ENCODE measurements at places on chromosomes 1 and 21.

GRCh38 chr1:88228114-88228513, 456.0 kb upstream of the PKN2 start:
- DNase-seq = no peak

DNA sequence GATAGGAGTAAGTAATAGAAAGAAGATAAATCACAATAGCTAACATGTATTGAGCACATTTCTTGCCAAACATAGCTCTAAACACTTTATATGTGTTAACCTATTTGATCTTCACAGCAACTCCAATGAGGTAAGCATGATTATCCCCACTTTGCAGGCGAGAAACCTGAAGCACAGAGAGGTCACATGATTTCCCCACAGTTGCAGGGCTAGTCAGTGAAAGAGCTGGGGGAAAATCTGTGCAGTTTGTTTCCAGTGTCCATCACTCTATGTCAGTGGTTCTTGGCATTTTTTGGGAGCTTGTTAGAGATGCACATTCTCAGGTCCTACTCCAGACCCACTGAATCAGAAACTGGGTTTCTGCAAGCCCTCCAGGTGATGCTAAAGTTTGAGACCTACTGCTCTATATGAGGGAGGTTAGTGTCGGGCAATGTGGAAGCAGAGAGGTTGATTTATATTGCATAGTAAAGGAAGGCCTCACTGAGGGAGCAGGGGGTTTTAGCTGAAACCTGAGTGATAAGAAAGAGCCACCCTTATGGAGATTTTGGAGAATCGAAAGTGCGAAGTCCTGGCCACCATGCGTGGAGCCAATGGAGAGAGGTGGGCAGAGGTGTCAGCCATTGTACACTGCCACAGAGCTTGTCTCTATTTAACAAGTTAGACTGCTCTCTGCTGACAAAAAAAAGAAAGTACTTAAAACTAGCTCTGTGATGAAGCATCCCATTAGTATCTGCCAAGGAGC, 20.9 kb downstream of the MCOLN3 start:
- DNase-seq = no peak

DNA sequence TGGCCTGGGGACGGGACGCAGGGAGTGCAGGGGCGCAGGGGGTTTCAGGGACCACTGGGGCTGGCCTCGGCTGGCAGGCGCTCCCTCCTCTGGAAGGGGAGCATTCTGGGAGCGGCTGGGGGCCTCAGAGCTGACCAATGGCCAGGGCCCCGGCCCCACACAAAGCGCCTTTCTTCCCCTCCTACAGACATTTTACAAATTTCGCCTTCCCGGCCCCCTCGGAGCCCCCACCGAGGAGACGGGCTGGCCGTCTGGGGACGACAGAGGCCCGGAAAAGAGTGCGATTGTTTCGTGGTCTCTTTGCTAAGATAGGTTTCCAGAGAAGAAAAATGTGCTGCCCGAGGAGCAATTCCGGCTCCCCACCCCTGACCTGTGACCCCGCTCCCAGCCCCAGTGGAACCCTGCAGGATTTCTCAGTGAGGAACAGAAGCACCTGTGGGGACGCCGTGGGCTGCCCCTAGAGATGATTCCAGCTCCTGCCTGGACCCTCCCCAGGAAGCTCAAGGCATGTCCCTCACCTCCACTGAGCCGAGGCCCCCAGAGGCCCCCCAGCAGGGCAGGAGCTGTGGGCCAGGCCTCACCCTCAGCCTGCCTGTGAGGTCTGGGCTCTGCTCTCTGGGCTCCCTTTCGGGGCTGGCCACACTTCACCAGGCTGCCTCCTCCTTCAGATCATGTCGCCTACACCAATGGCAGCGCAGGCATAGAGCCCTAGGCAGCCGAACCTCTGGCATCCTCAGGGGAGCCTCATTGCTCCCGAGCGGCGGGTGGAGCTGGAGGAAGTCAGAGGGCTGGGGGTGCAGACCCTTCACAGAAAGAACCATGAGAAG, 15.0 kb upstream of the PLEKHG5 start:
- DNase-seq = no peak

GRCh38 chr1:19400192-19400611, 85.1 kb downstream of the CAPZB start:
- no peak for DNase-seq

GRCh38 chr1:16927711-16928485, 6.2 kb downstream of the CROCC start:
- no peak for DNase-seq

- DNase-seq = no peak
These were observed 36.8 kb upstream of the ERRFI1 start for GRCh38 chr1:8062861-8063260.

DNA sequence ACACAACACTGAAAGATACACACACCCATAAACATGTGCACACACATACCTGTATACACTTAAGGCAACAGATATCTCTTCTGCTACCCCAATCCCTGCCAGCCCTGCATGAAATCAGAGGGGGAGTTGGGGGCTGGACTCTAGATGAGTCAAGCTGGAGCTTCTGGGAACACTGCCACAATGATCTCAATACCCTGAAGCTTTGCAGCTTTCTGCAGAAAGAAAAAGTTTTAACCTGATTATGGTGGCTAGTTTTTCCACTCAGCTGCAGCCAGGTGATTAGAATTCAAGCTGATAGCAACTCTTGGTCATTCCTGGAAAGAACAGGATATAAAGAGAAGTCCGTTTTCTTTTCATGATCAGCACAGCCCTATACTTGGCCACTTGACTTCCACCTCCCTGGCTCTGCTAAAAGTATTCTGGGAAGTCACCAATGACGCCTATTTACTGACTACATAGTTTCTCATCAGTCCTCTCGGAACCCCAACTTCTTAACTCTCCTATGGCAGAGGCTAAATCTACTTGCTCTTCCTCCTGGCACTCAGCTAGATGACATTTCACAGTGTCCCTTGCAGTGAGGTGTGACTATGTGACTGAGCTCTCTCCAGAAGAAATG, 20.7 kb upstream of the DNASE2B start:
- no peak for DNase-seq

GRCh38 chr1:228459091-228459993, 27.8 kb upstream of the RNF187 start:
- DNase-seq = peak; percentile 60

DNA sequence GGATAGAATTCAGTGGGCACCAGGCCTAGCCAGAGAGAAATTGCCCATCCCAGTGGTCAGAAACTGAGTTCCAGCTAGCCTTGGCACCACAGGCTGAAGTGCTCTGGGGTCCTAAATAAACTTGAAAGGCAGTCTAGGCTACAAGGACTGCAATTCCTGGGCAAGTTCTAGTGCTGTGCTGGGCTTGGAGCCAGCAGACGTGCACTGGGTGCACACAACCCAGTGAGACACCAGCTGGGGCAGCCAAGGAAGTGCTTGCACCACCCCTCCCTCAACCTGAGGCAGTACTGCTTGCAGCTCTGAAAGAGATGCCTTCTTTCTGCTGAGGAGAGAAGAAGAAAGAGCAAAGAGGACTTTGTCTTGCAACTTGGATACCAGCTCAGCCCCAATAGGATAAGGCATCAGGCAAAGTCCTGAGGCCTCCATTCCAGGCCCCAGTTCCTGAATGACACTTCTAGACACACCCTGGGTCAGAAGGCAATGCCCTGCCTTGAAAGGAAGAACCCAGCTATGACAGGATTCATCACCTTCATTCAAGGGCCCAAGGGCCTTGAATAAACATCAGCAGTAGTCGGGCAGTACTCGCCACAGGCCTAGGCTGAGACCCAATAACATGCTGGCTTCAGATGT, 55.1 kb downstream of the OVGP1 start:
- no peak for DNase-seq

GRCh38 chr1:165837838-165838364, 10.5 kb downstream of the UCK2 start:
- no peak for DNase-seq

GRCh38 chr1:242184955-242185354, 186.1 kb upstream of the MAP1LC3C start:
- DNase-seq = no peak

- peak; percentile 54 for DNase-seq
These were observed 52.5 kb downstream of the CDC7 start for GRCh38 chr1:91553177-91553591.

DNA sequence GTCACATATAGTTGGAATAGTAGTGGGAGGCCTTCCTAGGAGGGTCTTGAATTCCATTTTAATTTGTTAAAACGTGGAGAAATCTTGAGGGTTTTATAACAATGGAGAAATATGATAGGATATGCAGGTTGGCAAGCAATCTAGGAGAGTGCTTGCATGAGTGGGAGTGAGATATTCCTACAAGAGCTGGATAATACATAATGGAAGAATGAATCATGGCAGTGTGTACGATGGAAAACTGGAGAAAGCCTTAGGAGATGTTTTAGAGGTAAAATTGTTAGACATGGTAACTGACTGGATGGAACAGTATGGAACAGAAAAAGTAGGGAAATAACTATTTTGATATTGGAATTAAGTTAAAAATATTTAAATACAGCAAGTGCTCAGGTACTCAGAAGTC, 352.4 kb downstream of the PTBP2 start:
- DNase-seq = no peak

GRCh38 chr1:229086091-229086490, 184.8 kb upstream of the RAB4A start:
- no peak for DNase-seq

DNA sequence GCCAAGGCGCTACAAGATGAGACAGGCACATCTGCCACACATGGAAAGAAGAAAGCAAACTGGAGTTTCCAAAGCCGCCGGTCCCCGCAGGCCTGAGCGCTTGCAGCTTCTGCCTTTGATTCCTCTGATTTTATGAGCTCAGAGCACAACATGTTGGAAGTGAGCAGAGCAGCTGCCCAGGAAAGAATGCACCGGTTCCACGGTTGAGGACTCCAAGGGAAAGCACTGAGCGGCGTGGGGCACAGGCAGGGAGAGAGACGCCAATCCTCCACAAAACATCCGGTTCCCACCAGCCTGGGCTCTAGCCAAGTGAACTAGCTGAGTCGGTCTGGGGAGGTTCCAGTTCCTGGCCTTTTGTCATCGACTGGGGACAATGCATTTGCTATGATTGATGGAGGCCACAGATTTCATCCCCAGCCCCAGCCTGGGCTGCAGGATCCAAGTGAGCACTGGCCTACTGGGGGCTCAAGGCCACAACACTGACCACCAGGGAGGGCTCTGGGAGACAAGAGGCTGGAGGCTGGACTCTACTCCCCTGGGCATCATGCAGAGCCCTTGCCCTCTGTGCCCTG, 253.1 kb upstream of the IRF2BP2 start:
- DNase-seq = no peak

GRCh38 chr1:230861970-230862595, 6.2 kb downstream of the C1orf198 start:
- DNase-seq = no peak

- no peak for DNase-seq
These were observed 69.2 kb downstream of the SCCPDH start for GRCh38 chr1:246793356-246793896.

GRCh38 chr1:83067954-83068353, 931.0 kb downstream of the TTLL7 start:
- DNase-seq = no peak

DNA sequence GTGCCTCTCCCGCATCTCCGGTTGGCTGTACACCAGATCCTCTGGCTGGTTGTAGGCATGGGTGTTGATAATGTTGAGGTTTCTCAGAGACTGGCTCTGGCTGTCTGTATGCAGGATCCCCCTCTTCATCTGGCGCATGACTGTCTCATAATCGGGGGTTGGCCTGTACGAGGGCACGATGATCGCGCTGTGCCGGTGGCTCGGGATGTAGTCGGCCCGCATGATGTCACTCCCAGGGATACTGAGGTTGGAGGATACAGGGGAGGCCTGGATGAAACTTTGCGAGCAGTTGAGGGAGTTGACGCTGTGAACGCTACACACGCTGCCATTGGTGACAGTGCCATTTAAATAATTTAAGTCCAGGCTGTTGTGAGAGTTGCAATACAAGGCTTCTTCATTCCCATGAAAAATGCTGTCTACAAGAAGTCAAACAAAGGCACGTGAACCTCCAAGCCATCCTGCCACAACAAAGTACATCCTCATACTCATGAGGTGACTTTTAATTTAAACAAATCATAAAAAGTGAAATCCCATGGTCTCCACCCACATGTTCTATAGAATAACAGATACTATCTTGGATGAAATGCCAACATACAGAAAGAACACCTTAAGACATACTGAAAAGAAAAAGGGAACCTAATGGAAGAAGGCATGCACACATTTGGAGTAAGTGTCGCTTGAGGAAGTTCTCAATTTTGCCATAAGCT, 103.6 kb downstream of the SMYD2 start:
- no peak for DNase-seq

DNA sequence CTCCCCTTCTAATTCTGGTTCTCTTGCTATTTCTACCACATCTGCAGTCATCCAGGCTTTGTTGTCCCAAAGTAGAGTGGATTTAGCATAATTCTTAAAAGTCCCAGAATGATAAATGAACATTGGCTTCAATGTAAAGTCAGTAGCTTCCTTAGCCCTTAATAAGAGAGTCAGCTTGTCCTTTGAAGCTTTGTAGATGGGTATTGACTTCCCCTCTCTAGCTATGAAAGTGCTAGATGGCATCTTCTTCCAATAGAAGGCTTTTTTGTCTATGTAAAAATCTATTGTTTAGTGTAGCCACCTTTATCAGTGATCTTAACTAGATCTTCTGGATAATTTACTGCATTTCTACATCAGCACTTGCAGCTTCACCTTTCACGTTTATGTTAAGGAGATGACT, 181.4 kb upstream of the B3GALT2 start:
- DNase-seq = no peak

DNA sequence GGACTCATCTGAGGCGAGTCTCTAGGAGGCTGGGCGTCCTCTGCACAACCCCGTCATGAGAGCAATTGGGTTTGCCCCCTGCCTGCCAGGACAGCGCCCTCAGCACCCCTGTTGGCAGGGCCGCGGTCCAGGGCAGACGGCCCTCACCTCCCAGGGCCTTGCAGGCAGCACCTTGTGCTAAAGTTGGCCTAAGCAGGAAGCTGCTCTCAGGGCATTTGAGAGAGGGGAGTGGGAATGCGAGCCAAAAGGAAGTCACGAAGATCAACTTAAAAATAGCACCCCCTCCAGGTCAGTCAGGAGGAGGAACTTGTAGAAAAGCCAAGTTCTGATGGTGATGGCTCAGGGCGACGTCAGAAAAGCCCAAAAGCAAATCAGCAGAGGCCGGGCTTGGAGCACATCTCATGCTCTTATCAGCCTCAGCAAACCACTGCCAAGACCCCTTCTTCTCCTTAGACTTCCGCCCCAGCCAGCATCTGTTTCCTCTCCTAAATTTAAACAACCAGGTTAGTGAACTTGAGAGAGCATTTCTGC, 12.6 kb upstream of the ADORA3 start:
- DNase-seq = peak; percentile 8

DNA sequence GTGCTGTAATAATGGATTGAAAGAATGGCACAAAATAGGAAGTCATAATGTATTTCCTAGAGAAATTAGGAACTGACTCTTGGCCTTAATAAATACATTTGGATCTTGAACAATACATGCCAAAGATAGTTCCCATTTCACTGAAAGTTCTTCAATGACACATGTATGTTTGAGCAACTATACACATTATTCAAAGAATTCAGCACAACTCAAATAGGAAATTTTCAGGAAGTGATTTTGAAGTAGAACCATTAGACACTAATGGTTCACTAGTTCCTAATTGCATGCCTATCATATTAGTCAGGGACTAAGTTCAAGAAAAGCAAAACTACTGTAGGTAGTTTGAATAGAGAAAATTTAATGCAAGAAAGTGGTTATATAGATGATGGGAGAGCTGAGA, 404.7 kb downstream of the LMO4 start:
- DNase-seq = no peak

GRCh38 chr1:163528710-163529348, 207.1 kb downstream of the NUF2 start:
- no peak for DNase-seq

GRCh38 chr1:83827741-83828140, 171.2 kb downstream of the TTLL7 start:
- DNase-seq = no peak
